Nucleus accumbens (tissue), 56 donors: ENCODE measurements at places on chromosomes 6 and 20.

DNA sequence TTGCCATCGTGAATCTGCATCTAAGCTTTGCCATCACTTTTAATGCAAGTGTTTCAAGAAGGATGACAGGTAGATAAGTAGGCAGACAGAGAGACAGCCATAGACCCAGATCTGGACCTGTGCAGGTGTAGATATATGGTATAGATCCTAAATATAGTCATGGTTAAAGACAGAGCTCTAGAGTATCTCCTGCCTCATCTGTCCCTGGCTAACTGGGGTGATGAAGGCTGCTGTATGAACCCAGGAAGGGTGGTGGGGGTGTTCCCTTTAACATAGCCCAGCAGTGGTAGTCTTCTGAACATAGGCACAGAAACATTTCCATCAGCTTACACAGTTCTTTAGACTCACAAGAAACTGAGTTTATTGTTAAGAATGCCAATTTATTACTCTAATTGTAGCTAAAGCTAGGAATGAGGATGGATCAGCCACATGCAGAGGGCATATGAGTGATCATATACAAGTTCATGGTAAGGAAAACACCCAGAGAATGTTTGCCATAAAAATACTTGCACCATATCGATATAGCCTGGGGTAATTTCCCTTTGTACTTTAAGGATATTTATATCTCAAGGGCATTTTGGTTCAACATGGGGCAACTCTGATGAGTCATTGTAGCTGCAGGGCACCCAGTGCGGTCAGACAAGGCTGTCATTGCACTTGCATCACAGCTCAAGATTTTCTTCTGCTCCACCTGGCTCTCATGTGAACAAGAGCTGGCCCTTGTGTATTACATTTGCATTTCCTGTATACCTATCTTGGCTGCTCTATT is 587.2 kb downstream of the EPM2A start:
- no peak for DNase-seq

DNA sequence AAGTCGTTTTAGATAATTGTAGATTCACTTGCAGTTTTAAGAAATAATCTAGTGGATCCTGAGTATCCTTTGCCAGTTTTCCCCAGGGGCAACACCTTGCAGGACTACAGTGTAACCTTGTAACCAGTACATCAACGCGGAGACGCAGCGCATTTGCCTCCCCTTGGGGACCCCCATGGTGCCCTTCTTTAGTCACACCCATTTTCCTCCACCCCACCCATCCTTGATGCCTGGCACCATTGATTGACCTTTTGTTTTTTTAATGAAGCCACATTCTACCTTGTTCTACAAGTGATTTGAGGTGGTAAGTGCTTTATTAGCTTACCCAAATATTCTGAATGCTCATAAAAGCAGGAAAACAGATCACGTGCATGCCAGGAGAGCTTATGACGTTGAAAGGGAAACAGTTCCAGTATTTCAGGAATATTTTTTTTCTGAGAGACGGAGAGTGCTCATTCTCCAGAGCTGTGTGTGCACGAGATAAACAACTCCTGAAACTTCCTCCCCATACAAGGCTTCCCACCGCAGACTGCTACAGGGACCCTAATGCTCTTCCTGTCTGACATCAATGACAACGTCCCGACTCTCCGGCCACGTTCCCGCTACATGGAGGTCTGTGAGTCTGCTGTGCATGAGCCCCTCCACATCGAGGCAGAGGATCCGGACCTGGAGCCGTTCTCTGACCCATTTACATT is 35.7 kb downstream of the CDH26 start:
- no peak for DNase-seq

- no peak for DNase-seq
Measured at GRCh38 chr20:34618676-34619075, 58.2 kb downstream of the PIGU start.

DNA sequence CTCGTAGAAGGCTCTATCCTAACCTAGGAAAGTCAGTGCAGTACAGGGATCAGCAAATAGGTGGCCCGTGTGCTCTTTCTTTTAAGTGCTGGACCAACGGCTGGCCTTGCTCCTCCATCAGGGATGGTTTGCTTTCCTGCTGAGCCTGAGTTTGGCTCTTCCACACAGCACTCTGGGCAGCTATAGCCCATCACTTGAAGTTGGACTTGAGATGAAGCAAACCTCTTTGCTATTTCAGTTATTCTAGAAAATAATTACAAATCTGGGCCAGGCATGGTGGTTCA is 66.9 kb upstream of the KCNK16 start:
- DNase-seq, result no peak

DNA sequence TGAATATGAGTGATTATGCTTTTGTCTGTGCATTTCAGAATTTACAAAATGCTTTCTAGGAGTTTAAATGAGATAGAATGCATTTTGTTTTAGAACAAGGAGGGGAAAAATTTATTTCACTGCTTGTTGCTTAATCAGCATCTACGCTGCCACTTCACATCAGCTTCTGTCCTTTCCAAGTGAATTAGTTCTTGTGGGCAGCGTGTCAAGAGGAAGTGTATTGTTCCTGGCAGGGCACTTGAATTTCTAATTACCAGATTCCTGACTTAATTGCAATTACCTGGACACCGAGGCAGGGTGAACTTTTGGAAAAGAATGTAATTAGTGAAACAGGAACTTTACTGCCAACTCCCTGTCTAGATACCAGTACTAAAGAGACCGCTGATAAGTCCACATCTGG is 263.5 kb downstream of the TMEM242 start:
- DNase-seq, result no peak
